ENCODE measurements at places on chromosomes 11 and 22.

DNA sequence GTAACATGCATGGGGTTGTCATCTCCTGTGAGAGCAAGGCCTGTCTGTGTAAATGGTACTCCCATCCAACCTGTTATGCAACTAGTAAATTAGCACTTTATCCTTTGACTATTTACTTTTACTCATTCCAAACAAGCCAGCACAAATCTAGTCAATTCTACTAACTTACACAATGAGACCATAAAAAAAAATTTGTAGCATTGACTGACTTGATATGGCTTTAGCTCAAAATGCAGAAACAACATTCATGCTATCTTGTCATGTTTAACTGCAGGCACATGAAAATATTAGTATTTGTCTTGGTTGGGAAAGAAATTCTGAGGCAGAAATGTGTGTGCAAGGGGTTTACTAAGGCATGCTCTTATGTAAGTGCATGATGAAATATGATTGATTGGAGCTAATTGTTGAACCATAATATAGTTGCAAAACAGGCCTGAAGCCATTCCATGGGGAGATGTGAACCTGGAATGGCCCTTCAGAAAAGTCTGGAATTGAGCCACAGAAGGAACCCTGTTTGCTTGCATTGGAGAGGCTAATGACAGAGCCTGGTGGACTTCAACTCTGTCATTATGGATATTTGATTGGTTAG, 2.5 kb downstream of the SLC22A25 start:
- DNase-seq = no peak

- peak; percentile 67 for DNase-seq
Measured at GRCh38 chr22:24410110-24410856, 17.1 kb upstream of the ADORA2A start.

GRCh38 chr11:104467404-104467803, 303.5 kb upstream of the PDGFD start:
- no peak for DNase-seq

DNA sequence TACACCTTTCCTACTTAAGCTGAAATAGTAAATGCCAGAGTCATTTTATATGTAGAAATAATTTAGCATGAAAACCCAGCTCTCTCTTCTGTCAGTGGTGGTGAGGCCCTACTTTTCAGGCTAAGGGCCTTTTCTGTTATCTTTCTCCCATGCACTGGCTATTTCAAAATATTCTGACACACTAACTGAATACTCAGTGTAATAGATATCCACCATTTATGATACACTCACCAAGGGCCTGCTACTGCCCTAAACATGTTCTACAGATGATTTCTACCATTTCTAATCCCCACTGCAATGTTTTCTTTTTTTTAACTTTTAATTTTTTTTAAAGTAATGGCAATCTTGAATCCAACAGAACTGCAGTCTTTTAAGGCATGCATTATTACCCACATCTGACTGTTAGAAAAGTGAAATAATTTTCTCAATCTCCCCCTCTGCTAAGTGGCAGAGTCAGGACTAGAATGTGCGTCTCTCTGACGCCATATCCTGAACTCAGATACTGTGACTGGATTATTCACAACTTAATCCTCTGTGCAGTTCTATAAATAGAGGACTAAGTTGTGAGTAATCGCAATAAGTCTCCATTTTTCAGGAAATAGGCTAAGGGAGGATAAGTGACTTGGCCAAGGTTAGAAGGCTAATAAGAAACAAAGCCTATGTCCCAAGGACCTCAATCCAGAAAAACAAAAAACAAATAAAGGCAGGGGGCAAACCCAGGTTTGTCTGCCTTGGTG, 44.0 kb downstream of the GRAMD1B start:
- peak; percentile 94 for DNase-seq

GRCh38 chr11:134691985-134692384, 279.9 kb upstream of the B3GAT1 start:
- DNase-seq = no peak

DNA sequence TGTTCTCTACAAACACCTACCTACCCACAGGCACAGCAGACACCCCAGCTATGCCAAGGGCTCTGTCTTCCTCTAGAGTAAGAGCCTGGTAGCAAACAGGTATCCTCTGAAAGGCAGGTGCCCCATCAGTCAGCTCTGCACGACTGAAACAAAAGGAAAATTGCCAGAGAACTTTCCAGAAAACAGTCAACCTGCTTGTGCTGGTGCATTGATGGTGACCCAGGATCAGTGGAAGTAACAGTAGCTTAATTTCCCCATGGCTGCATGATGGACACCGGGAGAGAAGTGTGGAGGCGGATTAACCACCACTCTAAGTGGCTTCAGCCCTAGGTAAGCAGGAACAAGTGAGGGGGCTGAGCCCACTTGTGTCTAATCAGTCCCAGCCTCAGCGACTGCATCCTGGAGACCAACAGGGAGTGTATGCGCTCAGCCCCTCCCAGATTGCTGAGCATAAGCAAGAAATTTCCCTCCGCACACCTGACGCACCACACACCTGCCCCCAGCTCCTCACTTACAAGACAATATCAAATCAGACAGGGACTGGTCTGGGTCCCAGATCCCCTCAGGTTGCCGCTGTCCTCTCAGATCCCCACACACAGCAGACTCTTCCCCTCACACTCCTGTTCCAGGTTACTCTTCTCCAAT, 70.7 kb upstream of the IGLL5 start:
- DNase-seq = no peak

GRCh38 chr11:106218106-106218505, 140.6 kb downstream of the AASDHPPT start:
- DNase-seq = no peak

GRCh38 chr11:35242412-35243242, 103.7 kb downstream of the CD44 start:
- DNase-seq = no peak

DNA sequence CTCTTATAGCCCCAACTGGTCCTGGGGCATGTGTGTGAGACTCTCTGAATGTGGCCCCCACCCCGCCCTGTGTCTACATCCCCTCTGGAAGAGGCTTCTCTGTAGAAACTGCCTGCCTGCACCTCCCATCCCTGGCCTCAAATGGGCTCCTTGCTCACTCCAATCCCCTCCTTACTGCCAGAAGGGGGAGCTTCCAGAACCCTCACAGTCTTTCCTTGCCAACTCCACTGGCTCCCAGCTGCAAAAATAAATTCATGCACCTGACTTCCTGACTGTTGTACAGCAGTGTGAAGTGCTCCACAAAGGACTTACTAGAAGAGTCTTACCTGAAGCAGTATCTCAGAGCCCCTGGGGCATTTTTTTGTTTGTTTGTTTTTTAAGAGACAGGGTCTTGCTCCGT, 15.2 kb upstream of the SERPIND1 start:
- DNase-seq = no peak
